ENCODE measurements at places on chromosomes 5 and 9.

DNA sequence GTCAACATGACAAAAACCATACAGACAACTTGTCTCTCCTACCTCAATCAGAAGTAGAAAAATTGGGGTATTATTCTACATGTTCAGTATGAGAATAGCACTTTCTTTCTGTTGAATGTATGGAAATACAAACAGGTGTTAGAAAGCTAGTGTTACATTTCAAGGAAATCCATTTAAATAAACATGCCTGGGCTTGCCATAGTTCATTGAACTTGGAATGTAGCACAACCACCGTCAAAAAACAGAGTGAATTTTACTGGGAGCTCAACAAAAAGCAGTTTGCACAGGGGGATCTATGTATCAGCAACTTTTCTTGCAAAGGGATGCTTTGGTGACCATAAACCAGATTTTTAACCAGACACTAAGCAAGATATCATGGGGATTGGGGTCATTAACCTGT, 307.9 kb upstream of the SMARCA2 start:
- H3K27ac ChIP-seq, result peak overlapping the region; percentile 41
- H3K36me3 ChIP-seq, result no peaks in the 10 kb centered on the region
- H3K27me3 ChIP-seq, result peaks cover 30% of the 10 kb centered on the region
- no peak for DNase-seq

- peaks cover 25% of the 10 kb centered on the region for H3K36me3 ChIP-seq
- no peaks in the 10 kb centered on the region for H3K27me3 ChIP-seq
- no peak overlapping the region for H3K27ac ChIP-seq
- peaks cover 34% of the 10 kb centered on the region for H3K4me1 ChIP-seq
- H3K4me3 ChIP-seq, result no peak overlapping the region
Measured at GRCh38 chr9:14690948-14691730, 2.1 kb downstream of the ZDHHC21 start.

- H3K4me3 ChIP-seq, result no peak overlapping the region
- H3K27me3 ChIP-seq, result no peaks in the 10 kb centered on the region
- H3K4me1 ChIP-seq, result no peaks in the 10 kb centered on the region
- no peak overlapping the region for H3K27ac ChIP-seq
- peak; percentile 24 for DNase-seq
Measured at GRCh38 chr9:2824564-2824963, 19.3 kb downstream of the PUM3 start.

DNA sequence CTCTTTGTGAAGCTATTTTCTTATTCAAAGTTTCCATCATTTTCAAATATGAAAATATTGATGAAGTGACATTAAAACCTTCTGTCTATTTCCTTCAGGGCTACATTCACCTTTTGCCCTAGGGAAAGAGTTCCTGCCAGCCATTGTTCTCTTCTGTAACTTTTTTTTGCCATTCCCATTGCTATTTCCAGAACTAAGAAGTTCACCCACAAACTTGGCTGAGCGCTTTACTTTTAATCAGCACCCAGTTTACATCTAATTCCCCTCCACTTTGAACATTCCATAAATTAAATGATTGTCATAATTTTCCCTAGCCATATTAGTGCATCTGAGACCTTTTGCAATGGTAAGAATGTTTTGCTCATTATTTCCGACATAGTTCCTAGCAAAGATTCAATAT, 4.4 kb downstream of the IL33 start:
- no peak for DNase-seq
- H3K4me3 ChIP-seq, result no peak overlapping the region
- peaks cover 20% of the 10 kb centered on the region for H3K27me3 ChIP-seq
- no peaks in the 10 kb centered on the region for H3K36me3 ChIP-seq
- H3K4me1 ChIP-seq, result no peaks in the 10 kb centered on the region
- H3K27ac ChIP-seq, result no peak overlapping the region

DNA sequence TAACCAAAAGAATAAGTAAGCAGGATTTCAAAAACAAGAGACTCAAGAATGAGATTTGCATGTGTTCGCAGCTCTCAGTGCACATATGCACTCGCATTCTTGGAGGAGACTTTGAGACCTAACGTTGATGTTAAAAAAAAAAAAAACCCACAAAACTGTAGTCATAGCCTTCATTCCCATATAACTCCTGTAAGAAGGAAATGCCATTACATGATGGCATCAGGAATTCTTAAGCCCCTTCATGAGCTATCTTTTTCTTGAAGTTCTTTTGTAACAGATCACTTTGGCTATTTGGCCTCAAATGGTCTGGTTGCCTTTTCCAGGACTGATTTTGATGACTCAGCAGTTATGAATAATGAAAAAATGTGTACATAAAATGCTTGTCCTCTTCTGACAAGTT, 113.8 kb downstream of the ALDH1A1 start:
- DNase-seq, result no peak
- no peaks in the 10 kb centered on the region for H3K36me3 ChIP-seq
- no peak overlapping the region for H3K27ac ChIP-seq
- no peaks in the 10 kb centered on the region for H3K4me1 ChIP-seq
- H3K27me3 ChIP-seq, result peaks cover 2% of the 10 kb centered on the region

DNA sequence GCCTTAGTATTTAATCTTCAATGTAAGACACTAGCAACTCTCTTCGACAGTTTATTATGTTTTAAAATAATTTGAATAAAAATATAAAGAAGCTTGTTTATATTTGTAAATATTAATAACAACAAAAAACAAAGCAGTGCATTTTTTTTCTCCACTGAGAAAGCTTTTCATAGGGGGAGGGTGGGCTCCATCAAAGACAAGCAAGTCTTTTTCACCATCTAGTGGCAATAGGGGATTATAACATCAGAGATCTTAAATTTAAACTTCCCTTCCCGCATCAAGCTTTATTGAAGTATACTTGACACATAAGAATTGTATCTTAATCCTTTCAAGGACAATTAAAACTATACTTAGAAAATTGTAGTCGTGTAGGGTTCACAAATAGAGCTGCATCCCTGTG, 9.3 kb upstream of the OR13F1 start:
- H3K4me3 ChIP-seq, result no peak overlapping the region
- H3K4me1 ChIP-seq, result no peaks in the 10 kb centered on the region
- no peaks in the 10 kb centered on the region for H3K27me3 ChIP-seq
- H3K36me3 ChIP-seq, result no peaks in the 10 kb centered on the region
- no peak for DNase-seq
- H3K27ac ChIP-seq, result no peak overlapping the region

DNA sequence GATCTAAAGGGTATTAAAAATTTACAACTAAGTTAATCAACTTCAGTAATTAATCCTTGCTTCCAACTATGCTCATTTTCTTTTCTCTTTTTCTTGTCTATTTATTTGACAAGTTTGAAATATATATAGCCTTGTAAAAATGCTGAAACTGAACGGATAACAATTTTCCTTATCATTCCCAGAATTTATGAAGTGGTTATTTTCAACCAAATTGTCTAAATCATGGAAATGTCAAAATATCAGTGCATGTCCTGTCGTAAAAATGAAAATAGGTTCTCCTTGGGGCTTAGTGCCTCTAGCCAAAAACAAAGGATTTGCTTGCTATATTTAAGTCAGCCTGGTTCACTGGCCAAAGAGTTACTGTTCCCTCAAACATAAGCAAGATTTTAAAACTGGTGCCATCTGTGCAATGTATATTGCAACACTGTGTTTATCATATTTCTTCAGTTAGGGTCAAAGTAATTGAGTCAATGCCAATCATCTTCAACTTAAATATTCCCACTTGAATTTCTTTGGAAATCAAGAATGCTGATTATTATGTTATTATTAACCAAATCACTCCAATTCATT, 798.3 kb downstream of the MAT2B start:
- H3K27ac ChIP-seq, result no peak overlapping the region
- no peaks in the 10 kb centered on the region for H3K4me1 ChIP-seq
- no peaks in the 10 kb centered on the region for H3K27me3 ChIP-seq
- no peaks in the 10 kb centered on the region for H3K36me3 ChIP-seq
- DNase-seq, result no peak

GRCh38 chr5:12611132-12611531, 706.9 kb upstream of the CTNND2 start:
- no peaks in the 10 kb centered on the region for H3K4me1 ChIP-seq
- no peak overlapping the region for H3K27ac ChIP-seq
- no peak overlapping the region for H3K4me3 ChIP-seq
- no peaks in the 10 kb centered on the region for H3K36me3 ChIP-seq
- no peak for DNase-seq

DNA sequence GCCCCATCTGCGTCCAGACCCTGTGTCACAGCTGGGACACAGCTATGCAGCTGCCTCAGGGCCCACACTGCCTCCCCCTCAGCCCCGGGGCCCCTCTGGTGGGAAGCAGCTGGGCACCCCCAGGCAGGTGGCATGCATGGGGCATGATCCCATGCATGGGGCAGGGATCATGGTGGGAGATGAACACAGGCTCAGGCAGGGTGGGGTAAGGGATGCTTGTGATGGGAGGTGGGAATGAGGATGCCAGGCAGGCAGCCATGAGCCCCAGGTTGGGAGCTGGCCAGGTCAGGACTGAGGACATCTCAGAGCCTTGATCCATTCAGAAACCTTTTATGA, 19.7 kb downstream of the EEIG1 start:
- H3K36me3 ChIP-seq, result peaks cover 32% of the 10 kb centered on the region
- no peak overlapping the region for H3K4me3 ChIP-seq
- H3K27ac ChIP-seq, result peak overlapping the region; percentile 99
- peaks cover 95% of the 10 kb centered on the region for H3K4me1 ChIP-seq
- DNase-seq, result no peak
- H3K27me3 ChIP-seq, result no peaks in the 10 kb centered on the region

- DNase-seq, result no peak
- H3K27ac ChIP-seq, result no peak overlapping the region
- no peak overlapping the region for H3K4me3 ChIP-seq
- H3K4me1 ChIP-seq, result no peaks in the 10 kb centered on the region
Measured at GRCh38 chr5:93819668-93820067, 78.3 kb upstream of the POU5F2 start.

- H3K4me3 ChIP-seq, result no peak overlapping the region
- H3K27me3 ChIP-seq, result no peaks in the 10 kb centered on the region
- no peaks in the 10 kb centered on the region for H3K4me1 ChIP-seq
- H3K27ac ChIP-seq, result no peak overlapping the region
Measured at GRCh38 chr5:66230551-66230950, 86.5 kb downstream of the SREK1 start.

DNA sequence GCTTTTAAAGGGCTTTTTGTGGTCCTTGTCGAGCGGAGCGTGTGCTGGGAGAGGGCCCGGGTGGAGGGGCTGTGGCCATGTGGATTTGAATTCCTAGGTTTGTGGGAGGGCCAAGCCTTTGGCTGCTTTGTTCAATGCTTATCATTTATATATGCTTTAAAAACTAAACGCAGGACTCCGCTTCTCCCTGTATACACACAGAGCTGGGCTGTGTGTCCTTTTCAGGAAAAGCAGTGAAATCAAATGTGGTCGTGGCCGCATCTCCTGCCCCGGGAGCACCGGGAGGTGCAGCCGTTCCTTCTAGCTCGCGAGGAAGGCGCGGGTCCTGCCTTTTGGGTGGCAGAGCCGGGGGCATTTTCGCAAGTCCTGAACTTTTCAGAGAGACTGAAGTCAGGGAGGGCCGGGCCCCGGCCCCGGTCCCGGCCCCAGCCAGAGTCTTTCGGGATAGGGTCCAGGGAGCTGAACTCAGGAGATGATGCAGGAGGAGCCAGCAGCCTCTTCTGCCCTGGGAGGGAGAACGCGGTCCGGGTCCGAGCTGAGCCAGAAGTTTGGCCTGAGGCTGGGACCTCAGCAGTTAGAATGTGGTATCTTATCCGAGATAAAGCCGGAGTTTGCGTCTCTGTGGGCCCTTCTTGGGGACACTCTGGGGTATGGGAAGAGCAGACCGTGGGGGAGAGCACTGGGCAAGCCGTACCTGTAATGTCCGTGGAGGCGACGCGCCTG, 158.8 kb downstream of the C9orf152 start:
- peaks cover 12% of the 10 kb centered on the region for H3K27me3 ChIP-seq
- H3K27ac ChIP-seq, result no peak overlapping the region
- DNase-seq, result peak; percentile 31
- peaks cover 11% of the 10 kb centered on the region for H3K36me3 ChIP-seq

GRCh38 chr5:125961150-125961549, 462.1 kb upstream of the GRAMD2B start:
- H3K4me3 ChIP-seq, result no peak overlapping the region
- no peaks in the 10 kb centered on the region for H3K36me3 ChIP-seq
- H3K27me3 ChIP-seq, result no peaks in the 10 kb centered on the region
- no peak for DNase-seq

DNA sequence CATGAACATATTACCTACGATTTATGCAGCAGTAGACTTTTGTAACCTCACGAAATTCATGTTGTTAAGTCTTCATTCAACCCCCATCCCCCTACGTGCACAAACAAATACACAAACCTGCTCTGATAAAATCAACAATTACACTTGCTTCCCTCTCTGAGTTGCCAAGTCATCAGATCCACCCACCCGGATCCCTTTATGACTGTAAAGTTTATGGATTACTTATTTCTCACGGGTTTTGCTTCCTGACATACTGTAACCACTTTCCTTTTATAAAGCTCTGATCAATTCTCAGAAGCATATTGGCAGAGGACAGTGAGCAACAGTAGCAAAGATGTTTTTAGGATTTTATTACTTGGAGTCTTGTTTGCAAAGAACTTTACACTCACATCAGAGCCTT, 70.5 kb downstream of the MLLT3 start:
- no peak overlapping the region for H3K4me3 ChIP-seq
- peaks cover 59% of the 10 kb centered on the region for H3K4me1 ChIP-seq
- DNase-seq, result peak; percentile 61
- no peaks in the 10 kb centered on the region for H3K27me3 ChIP-seq
- no peak overlapping the region for H3K27ac ChIP-seq

- H3K4me3 ChIP-seq, result no peak overlapping the region
- peaks cover 11% of the 10 kb centered on the region for H3K4me1 ChIP-seq
- no peaks in the 10 kb centered on the region for H3K36me3 ChIP-seq
- no peaks in the 10 kb centered on the region for H3K27me3 ChIP-seq
- H3K27ac ChIP-seq, result no peak overlapping the region
- DNase-seq, result no peak
Measured at GRCh38 chr9:89655056-89655989, 50.5 kb downstream of the GADD45G start.

DNA sequence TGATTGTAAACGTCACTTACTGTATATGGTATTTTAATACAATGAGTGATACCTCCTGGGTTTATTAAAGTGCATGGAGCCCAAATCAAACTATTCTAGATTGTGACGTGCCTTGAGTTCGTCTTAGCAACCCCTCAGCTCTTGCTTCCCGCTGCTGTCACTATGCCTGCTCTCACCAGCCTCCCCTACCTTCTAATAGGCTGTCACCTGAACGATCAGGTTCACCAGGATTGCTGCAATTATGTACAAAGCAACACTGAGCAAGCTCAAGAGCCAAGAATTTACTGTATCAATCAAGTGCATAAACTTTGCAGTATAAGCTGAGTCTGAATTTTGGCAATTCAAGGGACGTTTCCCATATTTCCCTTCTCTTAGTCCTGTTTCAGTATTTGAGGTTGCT, 3.0 kb downstream of the LECT2 start:
- no peak overlapping the region for H3K4me3 ChIP-seq
- DNase-seq, result no peak
- H3K36me3 ChIP-seq, result no peaks in the 10 kb centered on the region
- H3K4me1 ChIP-seq, result no peaks in the 10 kb centered on the region

DNA sequence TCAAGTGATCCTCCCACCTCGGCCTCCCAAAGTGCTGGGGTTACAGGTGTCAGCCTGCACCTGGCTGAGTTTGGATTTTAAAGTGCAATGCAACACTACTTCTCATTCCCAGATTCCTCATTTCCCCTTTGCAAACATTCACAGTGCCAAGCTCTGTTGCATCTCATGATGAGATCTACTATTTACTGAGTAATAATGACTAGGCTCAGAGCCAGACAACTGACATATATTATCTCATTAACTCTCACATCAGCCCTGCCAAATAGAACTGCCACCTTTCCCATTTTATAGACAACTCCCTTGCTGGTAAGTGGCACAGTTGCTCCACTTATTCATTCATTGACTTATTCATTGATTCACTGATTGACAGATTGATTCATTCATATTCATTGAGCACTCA, 7.0 kb downstream of the PDE6A start:
- H3K27me3 ChIP-seq, result peaks cover 2% of the 10 kb centered on the region
- peaks cover 6% of the 10 kb centered on the region for H3K4me1 ChIP-seq
- no peaks in the 10 kb centered on the region for H3K36me3 ChIP-seq
- H3K27ac ChIP-seq, result no peak overlapping the region
- H3K4me3 ChIP-seq, result no peak overlapping the region
- DNase-seq, result no peak
